ENCODE measurements at places on chromosomes 7 and 10.

DNA sequence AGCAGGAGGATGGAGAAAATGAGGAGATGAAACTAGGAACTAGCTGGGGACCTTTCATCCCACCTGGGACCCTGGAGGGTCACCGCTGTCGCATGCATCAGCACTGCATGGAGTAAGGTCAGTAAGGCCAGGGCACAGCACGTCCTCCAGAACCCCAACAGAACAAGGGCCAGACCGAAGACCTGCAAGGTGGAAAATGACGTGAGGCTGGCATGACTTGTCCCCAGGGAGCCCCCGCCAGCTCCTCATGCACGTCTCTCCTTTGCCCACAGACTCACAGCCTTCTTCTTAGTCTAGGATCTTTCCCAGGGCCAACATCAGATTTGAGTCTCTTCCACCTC is 4.7 kb downstream of the ZNF488 start:
- no peak for DNase-seq

DNA sequence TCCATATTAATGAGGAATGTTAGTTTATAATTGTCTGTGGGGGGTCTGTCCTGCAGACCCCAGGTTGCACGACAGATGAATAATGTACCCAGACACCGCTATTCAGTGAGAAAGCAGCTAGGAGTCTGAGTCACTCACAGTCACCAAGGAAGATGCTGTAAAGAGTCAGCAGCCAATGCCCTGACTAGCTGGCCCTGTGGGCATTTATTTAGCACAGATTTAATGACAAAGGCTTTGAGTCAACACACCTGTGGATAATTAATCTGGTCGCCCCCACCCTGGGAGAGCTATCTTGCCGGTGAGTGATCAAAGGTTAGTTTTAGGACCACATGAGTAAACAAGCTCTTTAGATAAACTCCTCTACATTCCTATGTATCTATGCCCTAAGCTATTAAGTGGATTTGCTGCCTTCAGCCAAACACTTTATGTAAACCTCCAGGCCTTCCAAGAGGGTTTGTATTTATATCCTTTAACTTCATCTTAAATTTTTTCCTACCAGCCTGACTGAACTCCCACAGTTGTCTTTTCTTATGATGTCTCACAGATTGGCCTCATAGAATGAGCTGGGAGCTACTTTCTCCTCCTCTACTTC is 180.0 kb upstream of the ADCY1 start:
- no peak for DNase-seq

DNA sequence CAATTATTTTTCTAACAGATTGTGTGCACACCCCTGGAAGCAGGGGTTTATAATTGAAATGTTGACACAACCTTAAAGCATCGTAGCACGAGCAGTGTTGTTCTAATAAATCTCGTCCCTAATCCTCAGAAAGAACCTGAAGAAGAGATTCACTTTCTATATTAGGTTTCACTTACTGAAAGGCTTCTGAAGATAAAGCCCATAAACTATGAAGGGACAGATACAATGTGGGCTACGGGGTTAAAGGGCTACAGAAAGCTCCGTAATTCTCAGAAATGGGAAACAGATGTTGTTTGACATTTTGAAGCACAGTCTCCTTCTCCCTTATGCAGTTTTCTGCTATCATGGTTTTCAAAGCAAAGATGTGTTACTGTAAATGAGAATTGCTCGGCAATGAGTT is 479.6 kb downstream of the GATA3 start:
- no peak for DNase-seq

DNA sequence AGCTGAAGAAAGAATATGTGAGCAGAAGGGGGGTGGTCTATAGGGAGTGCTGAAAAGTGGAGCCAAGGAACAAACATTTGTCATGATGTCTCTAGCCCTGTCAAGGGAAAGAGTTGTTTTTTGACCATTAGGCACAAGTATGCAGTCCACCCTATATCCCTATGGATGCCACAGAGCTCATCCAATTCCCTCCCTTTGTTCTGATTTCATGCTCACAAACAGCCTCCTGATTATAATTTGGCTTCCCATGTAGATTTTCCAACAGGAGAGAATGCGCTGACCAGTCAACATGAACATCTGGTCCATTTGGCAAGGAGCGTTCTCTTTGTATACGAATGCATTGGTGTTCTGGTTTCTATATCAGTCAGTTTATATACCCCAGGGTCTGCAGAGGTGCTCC is 12.1 kb upstream of the CEP41 start:
- DNase-seq = no peak

GRCh38 chr7:48426331-48426965 is 255.2 kb downstream of the ABCA13 start:
- DNase-seq = no peak

GRCh38 chr10:118343549-118343948 is 1.4 kb upstream of the FAM204A start:
- no peak for DNase-seq

DNA sequence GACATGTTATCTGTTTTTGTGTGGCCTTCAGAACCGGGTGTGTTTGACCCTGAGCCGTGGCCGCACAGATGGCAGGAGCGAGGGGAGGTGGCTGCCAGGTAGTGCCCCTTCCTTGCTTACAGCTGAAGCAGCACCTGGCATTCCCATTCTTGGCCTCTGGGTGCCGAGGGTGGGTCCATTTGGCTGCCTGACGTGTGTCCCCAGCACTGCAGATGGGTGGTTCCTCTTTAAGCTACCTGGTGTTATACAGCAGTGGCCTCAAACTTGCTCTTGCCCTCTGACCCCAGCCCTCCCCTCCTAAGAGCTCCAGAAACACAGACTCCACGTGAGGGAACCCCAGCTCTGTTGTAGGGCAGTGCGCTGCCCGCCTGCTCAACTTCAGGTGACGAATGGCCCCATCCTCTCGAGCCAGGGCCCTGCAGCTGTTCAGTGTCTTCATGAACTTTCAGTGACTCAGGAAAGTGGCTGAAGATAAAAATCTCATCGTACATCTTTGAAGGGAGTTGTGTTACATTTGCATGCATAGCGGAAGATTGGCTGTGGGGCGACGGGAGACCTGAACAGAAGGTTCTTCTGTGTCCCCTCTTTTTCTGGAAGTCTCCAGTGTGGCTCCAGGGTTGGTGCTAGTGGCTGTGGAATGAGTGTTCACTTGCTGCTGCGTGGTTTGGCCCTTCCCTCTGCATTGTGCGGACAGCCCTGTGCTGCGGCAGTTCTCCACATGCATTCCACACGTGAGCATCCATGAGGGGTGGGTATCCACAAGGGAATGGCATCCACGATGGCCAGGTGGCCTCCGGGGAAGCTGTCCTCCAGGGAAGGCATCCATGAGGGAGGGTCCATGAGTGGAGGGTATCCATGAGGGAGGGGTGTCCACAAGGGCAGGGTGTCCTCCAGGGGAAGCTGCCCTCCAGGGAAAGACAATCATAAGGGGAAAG is 91.6 kb downstream of the INPP5A start:
- no peak for DNase-seq

- DNase-seq = no peak
Observed at GRCh38 chr10:126256864-126257263, 131.4 kb downstream of the ADAM12 start.

DNA sequence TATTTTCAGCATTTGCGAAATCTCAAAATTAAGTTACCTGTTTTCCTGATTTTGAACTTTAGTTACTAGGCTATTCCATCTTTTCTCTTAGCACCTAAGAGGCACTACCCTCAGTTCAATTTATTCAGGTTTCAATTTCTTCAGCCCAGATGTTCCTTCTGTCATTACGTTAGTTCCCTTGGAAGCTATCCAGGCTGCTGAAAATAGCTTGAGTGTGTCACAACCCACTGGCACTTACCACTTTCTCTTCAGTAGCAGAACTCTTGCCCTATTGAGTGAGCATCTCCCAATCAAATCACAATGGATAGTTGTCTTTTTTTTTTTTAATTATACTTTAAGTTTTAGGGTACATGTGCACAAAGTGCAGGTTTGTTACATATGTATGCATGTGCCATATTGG is 332.7 kb upstream of the LRGUK start:
- no peak for DNase-seq

GRCh38 chr7:139726485-139726869 is 51.3 kb downstream of the HIPK2 start:
- no peak for DNase-seq

DNA sequence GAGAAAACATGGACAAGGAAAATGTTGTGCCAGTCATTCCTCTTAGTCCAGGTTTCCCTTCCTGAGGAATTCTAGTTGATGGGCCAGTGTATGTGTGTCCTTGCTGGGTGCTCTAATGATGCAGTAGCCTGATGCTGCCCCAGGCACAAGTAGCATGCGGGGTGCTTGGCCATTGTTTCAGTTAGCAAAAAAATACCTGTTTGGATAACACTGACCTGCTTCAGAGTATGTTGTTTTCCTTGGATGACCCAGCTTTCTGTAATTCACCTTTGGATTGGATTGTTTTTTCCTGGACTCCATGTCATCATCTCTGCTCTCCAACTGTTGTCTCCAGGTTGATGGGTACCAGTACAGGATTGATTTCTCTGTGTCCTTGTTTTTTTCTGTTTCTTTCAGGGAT is 169.2 kb downstream of the SND1 start:
- DNase-seq = no peak

DNA sequence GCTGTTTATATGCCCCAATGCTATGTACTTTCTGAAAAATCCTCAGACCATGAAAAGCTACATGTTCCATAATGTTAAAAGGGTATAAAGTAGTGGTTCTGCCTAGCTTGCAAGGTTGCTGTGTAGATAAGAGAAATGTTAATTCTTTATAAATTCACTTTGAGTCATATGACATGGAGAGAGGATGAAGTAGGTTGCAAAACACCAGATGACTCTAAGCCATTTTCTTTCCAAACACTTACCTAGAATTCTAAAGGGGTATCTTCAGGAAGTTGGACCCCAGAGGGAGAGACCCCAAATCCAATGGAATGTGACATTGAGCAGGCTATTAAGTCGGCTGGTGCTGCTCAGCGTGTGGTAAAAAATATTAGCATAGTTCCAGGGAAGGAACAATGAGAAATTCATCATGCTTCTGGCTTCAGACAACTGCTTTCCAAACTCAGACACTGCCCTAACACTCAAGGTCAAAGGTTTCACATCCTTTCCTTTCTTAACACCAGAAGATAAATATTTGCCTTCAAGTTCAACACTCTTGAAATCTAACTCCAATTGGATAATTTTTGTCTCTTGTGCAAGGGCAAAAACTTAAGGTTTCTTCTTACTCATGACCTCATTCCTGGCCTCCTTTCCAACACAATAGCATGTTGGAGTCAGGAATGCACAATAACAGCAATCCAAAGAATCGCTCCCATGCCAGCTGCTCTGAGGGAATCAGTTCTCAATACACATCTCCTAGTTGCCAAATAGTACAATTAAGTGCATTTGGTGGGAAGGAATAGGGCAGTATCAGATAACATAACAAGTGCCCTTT is 100.7 kb upstream of the AFAP1L2 start:
- DNase-seq = no peak

DNA sequence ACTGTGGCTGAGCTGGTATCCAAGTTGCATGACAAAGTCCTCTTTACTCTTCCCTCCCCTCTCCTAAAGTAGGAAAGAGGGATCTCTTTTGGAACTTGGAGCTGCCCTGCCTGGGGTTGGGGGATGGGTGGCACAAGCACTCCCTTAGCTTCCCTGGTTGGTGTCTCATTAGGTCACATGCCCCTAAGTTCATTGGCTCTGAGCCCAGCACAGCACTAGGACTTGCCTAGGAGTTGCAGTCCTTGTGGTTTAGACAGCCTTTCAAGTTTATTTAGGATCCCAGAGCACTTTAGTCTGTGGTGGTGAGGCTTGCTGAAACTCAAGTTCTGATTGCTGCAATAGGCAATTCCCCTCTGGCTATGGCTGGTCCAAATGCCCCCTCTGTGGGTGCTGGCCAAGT is 281.4 kb downstream of the NXPH1 start:
- no peak for DNase-seq

Measured in ovary (tissue), 10 donors.